ENCODE measurements at places on chromosomes 6 and 20. TPM values are rescaled to one million over a fixed set of nuclear protein-coding genes. Genes with fewer than 3 reads are reported as not detected.

The PET117 gene
- total RNA-seq: 19.4 TPM

The RAD21L1 gene
- not detected for total RNA-seq

GRCh38 chr20:8735674-8736073, 333.2 kb upstream of the PLCB4 start:
- DNase-seq: no peak

DNA sequence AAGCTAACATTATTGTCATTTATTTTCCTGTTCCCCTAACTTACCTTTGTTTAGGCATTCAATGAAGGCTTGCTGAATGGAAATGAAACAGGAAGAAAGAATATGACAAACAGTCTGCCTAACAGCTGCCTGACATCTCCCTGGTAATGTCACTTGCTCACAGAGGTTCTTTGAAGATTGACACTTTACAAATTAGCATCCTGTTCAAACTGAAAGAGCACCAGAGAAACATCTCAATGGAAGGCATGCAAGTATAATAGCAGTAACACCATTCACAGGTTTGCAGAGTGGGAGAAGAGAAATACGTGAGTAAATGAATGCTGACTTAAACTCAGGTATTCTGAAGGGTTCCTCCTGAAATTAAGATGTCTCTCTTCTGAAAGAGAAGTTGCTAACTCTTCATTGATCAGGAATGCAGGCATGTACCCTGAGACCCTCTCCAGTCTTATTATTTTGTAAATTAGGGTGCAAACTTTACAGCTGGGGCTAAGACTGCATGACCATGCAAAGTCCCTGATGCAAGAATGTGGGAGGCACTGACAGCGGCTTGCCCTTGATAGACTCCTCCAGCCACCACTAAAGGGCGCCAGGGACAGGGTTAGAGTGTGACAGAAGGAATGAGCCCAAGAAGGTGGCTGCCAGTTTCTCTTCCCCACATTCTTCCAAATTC, 1.3 kb upstream of the SMLR1 start:
- peak; percentile 15 for DNase-seq

GRCh38 chr6:25709761-25710160, 44.8 kb upstream of the SLC17A4 start:
- no peak for DNase-seq

DNA sequence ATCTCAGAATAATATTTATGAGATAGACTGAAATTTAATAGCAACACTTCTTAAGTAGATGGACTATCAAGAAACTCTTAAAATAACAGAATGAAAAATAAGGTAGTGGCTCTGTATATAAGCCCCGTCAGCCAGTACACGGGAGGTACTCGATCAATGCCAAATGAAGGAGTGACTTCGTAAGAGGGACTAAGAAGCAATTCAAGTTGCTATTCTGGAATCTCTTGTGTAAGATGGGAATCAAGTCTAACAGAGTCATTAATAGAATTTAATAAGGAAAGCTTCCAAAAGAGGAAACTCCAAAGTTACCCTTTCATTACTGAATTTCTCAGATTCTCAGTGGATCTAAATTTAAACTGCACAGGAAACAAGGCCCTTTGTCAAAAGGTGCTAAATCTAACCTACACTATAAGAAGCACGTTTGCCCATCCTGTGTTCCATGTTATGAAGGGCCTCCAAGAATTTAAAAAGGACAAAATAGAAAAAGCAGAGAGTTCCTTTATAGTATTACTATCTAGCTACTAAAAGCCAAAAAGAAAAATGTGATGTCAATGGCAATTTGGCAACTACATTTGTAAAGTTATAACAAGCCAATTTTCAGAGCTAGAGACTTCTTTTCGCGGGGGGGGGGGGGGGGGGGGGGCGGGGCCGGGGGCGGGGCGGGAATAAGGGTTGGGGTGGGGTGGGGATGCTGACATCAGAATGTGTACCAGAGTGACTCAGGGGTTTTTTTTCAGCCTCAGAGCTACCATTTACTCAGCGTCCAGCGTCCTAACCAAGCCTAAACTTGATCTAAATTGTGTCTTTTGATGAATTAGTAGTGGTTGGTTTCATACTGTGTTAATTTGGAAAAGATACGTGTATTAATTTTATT, 200.6 kb downstream of the GMPR start:
- DNase-seq: no peak

The AK9 gene
- total RNA-seq: 5.7 TPM

- DNase-seq: no peak
These were observed 122.0 kb downstream of the HTR1B start for GRCh38 chr6:77341058-77341986.

- peak; percentile 68 for DNase-seq
These were observed 48.0 kb downstream of the OR2B2 start for GRCh38 chr6:27863962-27864905.

DNA sequence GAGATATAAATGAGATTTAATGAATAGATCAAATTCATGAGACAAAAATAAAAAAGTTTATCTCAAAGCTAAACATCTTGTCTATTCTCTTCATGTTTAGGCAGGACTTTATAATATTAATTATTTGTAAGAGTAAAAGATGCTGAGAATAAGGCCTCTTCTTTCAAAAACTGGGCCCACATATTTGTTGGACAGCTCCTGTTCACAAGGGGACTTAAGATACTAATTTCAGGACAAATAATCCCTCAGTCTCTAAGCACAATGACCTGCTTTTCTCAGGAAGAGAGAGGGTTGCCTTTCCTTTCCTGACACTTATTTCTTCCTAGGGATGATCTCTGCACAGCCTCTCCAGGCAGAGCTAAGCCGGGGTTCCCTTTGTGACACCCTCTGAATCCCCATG, 43.3 kb downstream of the NOX3 start:
- DNase-seq: no peak

The RTN4IP1 gene
- total RNA-seq: 58.1 TPM

GRCh38 chr6:5956939-5957338, 49.8 kb downstream of the NRN1 start:
- DNase-seq: no peak

- DNase-seq: no peak
These were observed 310.1 kb downstream of the UTRN start for GRCh38 chr6:144595266-144595665.

DNA sequence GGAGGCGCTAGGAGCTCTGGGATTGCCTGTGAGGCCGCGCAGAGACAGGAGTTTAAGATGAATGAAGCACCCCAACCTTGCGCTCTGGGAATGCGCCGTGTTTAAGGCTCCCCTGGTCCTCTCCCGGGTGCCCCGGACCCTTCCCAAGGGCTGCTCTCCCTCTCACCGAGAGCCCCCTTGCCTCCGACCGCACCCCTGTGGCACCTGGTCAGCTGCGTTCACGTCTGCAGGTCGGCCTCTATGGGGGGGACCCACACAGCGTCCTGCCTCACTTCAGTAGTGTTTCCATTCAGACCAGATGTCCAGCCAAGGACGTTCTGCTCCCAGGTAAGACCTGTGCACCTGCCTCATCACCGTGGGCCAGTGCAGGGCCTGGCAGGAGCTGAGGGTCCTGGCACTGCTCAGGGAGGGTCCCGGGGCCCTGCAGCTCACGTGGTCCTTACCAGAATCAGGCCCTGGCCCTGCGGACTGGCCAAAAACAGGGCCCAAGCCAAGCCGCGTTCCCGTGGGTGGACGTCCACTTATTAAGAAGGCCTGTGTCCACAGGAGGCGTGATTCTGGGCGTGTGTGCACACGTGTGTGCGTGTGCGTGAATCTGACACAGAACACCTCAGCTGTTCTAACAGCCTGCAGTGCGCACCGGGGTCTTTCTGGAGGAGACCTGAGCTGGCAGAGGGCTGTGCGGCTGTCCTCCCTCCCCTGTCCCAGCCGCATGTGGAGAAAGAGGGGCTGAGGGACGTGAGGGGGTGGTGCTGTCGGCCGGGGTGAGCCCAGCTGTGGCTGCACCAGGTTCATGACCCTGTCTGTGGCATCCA, 79.9 kb upstream of the BHLHE23 start:
- DNase-seq: no peak

DNA sequence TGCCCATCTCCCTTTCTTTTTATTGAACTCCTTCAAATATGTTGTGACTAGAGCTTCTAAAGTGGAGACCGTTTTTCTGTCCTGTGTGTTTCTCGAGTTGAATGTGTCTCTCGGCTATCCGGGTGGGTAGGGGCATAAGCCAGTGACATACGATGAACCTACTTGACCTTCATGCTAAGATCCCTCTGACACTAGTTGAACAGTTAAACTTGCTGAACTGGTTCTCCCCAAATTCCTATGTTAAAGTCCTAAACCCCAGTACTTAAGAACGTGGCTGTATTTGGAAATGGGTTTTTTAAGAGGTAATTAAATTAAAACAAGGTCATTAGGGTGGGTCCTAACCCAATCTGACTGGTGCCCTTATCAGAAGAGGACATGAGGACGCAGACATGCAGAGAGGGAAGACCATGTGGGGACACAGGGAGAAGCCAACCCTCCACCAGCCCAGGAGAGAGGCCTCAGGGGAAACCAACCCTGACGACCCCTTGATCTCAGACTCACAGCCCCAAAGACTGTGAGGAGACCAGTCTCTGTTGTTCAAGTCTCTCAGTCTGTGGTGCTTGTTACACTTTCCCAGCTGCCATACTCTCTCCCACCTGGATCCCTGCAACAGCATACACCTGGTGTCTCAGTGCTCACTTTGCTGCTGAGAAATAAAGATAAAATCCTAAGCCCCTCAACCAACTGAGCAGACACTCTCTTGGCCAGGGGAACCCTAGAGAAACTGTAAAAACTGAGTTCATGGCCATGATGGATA, 208.4 kb downstream of the MYLK4 start:
- DNase-seq: no peak

DNA sequence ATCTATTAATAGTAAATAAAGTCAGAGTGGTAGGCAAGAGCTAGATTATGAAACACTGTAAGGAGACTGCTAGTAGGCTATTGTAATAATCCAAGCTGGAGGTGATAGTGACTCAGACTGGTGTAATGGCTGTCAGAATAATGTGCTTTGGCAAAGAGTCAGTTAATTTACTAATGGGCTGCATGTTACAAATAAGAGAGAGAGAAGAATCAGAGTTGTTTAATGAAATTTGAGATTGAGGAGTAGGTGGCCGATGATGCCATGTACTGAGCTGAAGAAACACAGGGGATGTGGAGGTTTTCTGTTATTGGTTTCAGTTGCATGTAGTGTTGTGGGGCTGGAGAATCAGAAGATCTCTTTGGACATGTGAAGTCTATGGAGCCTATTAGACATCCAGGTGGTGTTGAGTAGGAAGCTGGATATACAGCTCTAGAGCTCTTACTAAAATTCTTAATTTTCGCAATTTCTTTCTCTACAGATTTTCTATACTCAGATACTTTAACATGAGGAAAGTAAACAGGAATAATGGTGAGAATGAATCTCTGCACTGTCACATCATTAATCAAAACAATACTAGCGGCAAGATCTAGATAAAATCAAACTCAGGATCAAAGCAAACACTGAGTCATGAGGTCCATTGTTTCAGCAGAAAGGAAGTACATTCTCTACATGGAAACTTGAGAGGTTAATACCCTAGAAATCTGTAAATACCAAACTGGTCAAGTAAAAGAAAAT, 167.7 kb downstream of the SIM1 start:
- DNase-seq: no peak

GRCh38 chr6:56890066-56890465, 64.8 kb upstream of the BEND6 start:
- no peak for DNase-seq

The MAFB gene
- not detected for total RNA-seq

Data from OCI-LY7 (cell line).